ENCODE measurements at places on chromosomes 5 and 9.
A peak's percentile ranks its signal among the peaks of the same experiment; 100 is the strongest.

- no peak for DNase-seq
These were observed 418.6 kb upstream of the RIOK2 start for GRCh38 chr5:97601651-97602050.

- DNase-seq = no peak
These were observed 232.6 kb upstream of the TNC start for GRCh38 chr9:115350548-115350947.

DNA sequence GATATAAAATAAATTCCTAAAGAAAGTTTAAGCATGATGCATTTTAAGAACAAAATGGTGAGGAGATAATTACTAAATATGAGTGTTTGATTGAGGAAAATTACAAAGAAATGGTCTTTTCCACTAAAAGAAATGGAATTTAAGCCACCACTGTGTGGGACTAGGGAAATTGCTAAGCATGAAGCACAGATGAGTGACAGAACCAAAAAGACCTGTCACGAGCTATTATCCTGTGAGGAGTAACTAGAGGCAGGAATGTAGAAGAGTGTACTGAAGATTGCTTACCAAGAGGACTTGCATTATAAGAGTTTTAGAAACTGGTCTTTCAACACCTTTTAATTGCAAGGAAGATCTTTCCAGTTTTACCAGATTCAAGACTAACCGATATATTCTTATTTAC, 193.6 kb upstream of the PRR16 start:
- DNase-seq = no peak

DNA sequence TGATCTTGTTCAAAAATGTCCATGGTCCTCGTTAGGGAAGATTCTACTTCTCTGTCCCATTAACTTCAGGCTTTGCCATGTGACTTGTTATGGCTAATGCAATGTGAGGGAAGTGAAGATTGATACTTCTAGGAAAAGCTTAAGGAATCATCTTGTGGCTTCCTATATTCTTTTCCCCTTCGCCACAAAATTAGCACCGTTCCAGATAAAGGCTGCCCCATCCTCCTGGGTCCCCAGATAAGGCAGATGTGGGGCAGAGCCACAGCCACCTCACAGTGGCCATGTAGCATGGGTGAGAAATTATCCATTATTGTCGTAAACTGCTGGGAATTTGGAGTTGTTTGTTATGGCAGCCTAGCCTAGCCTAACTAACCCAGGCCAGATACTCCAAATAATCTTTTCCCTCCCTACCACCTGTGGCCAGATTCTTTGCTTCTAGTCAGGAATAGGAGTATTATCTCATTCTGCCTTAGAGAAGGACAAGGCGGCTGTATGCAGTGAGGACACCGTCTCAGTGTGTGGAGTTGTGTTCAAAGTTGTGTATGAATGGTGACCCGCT, 31.9 kb upstream of the BOD1 start:
- no peak for DNase-seq

GRCh38 chr5:169695919-169696490, 58.9 kb downstream of the DOCK2 start:
- no peak for DNase-seq

DNA sequence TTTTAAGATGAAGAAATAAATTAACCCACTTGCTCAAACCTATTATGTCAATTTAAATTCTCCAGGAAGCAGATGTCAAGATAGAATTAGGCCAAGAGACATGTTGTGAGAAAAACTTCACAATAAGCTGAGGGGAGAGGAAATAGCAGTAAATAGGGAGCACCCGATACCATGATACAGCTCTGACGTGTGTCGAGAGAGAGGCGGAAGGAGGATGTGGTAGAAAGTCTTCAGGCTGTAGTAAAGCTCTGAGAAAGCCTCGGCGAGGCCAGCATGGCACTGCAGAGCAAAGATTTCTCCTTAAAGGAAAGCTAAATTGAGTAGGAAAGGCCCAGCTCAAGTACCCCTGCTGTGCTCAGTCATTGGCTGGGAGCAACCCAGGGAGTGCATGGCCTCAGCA, 6.0 kb upstream of the PUM3 start:
- no peak for DNase-seq

GRCh38 chr9:89448381-89448780, 49.5 kb downstream of the SEMA4D start:
- no peak for DNase-seq

GRCh38 chr9:127697575-127697974, 9.2 kb upstream of the CFAP157 start:
- DNase-seq = no peak

GRCh38 chr9:22064957-22065356, 55.9 kb upstream of the CDKN2B start:
- no peak for DNase-seq

- no peak for DNase-seq
These were observed 13.0 kb downstream of the TNC start for GRCh38 chr9:115104908-115105307.

- no peak for DNase-seq
These were observed 135.6 kb downstream of the LIFR start for GRCh38 chr5:38420691-38421390.

DNA sequence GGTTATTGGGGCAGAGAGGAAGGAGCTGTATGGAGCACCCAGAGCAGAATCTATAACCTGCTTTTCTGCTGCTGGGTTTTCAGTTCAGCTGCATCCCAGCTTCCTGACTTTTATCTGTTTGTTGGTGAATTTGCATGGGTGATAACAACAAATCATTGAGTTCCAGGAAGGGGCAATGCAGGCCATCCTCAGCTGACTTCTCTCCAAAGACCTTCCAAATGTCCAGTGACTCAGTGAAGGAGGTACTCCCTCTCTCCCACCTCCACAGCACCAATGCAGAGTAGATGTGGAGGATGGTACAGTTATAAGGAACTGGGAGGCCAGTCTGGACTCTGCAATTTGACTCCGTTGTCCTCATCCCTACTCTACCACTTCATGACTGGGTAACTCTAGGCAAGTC, 1.6 kb upstream of the TXN start:
- no peak for DNase-seq

- no peak for DNase-seq
These were observed 513.9 kb downstream of the CTNND2 start for GRCh38 chr5:11390291-11390767.

- DNase-seq = no peak
These were observed 395.4 kb downstream of the NTRK2 start for GRCh38 chr9:85064811-85065371.

DNA sequence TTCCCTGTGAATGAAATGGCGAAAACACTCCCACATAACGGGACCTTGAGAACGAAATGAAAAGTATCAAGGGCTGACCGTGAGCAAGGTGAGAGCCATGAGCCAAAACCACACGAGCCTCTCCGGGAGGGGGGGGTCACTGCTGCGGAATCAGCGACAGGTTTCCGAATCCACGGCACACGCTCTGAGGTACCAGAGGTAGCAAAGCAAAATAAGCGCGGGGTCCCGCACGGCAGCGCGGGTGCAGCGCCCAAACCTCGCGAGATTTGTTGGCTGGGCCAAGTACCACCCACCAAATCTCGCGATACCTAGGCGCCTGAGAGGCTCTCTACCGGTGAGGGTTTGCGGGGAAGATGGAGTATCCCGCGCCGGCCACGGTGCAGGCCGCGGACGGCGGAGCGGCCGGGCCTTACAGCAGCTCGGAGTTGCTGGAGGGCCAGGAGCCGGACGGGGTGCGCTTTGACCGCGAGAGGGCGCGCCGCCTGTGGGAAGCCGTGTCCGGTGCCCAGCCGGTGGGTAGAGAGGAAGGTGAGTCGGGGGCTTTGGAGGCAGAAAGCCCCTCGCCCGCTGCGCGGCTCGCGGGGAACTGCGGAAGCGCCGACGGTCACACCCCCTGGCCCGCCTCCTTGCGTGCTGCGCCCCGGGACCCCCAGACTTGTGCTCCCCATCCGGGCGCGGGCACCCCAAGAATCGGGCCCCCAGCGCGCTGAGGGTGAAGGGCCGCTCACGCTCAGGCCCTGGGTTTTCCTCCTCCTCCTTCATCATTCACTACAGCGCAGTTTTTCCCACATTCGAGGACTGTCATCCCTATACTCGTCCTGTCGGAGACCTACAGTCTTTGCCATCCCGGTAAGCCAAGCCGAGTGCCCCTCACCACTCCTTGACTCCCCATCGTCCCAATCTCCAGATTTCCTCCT, at the start of gene ZNF346:
ZNF346 (plus strand) TSS at position 311 of the 917 bp plus-strand sequence; CDS start at position 354, 43 bp downstream.
- peak; percentile 89 for DNase-seq

GRCh38 chr5:161548487-161549094, 2.1 kb upstream of the GABRB2 start:
- no peak for DNase-seq

GRCh38 chr9:124478354-124478753, 28.1 kb downstream of the ADGRD2 start:
- DNase-seq = no peak

GRCh38 chr5:81290146-81290545, 11.2 kb upstream of the ZCCHC9 start:
- DNase-seq = no peak

- no peak for DNase-seq
These were observed 138.2 kb upstream of the RORB start for GRCh38 chr9:74358959-74359358.

GRCh38 chr9:110255463-110256379, 586 bp downstream of the TXN start:
- DNase-seq = peak; percentile 24

DNA sequence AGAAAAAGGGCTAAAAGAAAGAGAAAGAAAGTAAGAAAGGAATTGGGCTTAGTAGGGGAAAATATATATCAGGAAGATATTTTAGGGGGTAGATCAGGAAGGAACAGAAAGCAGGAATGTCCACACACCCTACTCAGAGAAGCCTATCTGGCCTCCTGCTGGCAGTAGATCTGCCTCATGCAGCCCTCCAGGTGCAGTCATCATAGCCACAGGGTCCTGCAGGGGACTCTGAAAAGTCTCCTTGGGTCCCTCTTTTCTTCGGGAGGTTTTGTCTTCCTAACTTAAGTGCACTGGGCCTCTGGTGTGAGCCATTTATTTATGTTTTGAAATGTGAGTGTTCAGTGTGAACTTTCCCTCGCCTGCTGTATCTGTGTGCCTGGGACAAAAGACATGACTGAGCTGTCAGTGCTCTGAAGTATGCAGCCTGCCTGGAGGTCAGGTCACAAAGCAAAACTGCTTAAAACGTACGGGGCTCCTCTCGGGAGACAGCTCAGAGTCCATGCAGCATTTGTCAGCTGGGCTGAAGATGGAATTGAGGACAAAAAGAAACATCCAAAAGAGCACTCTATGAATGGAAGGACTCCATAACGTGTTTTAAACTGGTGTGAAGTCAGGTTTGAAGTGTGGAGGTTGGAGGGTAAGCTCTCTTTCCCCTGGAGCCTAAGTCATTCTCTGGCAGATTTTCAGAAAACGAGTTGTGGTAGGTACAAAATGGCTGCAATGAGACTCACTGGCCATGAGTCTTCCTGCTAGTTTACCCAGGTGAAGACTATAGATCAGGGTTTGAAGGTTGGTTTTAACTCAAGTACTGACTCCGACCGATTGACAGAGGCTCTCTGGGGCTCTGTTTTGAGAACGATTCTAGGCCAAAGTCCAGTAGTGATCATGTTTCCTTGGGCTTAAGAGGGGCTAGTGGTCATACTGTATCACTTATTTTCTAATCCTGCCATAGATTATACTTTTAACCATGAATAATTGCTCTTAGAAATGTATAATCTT, 151.8 kb upstream of the GDNF start:
- no peak for DNase-seq

- no peak for DNase-seq
These were observed 145.1 kb downstream of the GCNT1 start for GRCh38 chr9:76603931-76604570.

DNA sequence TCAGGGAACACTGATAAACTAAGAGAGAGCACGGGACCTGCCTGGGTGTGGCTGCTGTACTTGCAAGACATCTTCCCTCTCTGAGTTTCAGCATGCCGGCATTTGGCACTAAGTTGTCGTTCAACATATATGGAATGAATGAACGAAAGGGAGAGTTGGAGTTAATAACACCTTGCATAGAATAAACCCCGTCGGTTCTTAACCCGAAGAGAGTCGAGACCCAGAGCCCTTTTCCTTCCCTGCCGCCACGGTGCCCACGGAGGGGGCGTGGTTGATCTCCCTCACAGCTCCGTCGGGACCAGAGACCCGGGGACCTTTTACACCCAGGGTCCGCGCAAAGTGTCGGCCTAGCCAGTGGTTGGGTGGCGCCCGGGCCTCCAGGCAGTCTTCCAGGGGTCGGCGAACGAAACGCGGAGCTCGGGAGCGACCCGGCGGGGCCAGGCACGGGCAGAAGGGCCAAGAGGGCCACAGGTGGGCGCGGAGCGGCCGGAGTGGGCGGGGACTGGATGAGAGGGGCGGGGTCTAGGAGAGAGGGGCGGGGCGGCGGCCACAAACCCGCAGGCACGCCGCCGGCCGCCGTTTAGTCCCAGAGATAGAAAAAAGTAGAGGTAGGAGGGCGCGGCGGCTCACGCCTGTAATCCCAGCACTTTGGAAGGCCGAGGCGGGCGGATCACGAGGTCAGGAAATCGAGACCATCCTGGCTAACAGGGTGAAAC, 735 bp upstream of the RPL26L1 start:
- DNase-seq = peak; percentile 58

DNA sequence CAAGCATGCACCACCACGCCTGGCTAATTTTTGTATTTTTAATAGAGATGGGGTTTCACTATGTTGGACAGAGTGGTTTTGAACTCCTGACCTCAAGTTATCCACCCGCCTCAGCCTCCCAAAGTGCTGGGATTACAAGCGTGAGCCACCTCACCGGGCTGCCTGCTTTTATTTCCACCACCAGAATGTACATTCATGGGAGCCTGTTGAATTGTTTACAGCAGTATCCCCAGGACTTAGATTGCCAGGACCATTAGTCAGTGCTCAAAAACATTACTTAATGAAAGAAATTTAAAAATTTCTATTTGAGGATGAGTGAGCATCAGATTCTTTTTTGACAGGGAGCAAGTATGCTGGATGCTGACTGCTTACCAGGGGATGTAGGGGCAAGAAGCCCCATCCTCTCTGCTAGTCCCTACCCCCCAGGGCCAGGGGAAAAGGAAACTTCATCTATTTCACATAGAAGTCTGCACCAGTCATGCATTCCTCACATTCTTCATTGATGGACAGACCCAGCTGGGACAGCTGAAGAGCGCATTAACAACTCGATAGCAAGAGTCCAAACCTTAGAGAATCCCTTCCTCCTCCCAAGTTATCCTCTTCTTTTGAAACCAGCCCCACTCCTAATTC, 10.3 kb upstream of the RGMB start:
- no peak for DNase-seq

DNA sequence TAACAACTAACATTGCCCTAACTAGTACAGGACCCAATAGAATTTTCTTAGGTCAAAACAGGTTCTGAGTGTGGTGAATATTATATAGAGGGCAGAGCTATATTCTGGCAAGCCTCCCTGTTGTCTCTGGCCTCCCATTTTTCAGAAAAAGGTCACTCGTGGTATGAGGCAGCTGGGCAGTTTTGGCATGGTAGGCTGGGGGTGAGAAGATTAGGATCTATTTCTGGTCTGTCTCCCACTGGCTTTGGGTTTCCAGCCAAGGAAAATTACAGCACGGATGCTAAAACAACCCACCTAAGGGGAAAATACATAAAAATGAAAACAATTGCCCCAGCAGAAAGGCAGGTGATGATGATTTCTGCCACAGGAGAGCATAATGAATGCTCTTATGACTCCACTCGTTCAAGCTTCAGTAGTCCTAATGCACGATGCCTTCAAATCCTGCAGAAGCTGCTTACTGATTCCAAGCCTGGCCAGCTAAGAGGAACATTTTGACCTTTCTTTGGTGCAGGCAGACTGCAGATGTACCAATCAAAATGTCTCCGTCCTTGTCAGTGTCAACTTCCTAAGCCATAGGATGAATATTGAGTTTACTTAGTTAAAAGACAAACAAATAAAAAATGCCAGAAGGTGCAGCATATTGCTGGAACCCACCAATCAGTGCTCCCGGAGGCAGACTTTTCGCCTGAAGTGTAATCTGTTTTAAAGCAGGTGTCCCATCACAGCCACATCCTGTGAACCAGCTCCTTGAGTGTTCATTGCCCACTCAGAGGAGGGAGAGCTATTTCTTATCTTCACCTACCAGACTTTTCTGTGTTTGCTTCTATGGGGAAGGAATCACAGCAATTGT, 435.4 kb downstream of the ZSWIM6 start:
- no peak for DNase-seq
